ENCODE measurements at places on chromosomes 13 and 19.

DNA sequence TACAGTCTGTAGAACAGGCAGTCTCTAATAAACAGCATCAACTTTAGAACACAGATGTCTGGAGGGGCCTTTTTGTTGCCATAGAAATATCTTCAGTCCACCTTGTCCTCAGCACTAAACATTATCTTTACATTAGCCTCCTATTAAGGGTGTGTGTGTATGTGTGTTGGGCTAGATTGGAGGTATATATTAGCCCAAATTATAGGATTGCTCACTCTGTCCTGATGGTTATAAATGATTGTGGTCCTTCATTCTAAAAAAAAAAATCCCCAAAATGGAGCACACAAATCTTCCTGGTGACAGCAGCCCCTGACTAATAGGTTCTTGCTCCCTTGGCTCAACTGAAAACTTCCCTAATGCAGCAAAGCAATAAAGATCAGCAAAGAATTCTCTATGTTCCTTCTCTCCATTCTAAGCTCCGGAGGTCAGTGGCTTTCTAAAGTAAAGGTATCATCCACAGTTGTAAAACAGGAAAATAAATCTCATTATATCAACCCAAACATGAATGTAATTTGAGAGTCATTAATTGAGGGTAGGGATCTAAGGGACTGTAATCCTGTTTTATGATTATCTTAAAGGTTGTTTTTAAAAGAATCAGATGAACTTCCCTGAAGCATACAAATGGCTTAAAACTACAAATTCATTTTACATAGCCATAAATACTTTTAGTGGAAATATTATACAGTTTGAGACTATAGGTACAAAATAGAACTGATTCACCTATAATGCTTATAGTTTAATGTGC is 232.7 kb downstream of the KLF12 start:
- DNase-seq: no peak

DNA sequence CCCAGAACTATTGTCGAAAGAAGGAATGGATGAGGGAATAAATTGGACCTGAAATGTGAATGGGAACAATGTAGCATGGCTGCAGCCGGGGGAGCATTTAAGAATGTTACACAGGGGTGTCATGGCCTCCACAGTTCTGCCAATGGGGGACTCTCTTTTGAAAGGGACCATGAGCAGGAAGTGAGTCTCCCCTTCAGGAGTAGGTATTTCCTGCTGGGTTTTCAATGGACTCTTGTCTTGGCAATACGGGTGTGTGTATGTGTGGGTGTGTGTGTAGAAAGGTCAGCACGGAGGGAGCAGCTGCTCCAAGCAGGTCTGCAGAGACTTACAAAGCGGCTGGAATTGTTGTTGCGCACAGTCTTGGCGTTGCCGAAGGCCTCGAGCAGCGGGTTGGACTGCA is 24.4 kb downstream of the MYO1F start:
- DNase-seq: peak; percentile 10

DNA sequence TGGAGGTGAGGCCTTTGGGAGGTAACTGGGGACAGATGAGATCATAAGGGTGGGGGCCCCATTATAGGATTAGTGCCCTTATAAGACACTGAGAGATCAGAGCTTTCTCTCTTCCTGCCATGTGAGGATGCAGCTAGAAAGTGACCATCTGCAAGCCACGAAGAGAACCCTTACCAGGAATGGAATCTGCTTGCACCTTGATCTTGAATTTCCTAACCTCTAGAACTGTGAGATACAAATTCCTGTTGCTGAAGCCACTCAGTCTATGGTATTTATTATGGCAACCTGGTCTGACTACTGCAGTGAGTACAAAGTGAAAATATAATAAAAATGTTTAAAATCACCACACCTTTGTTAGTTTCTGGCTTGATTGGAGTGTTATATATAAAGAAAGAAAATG is 388.0 kb downstream of the LMO7 start:
- DNase-seq: no peak

DNA sequence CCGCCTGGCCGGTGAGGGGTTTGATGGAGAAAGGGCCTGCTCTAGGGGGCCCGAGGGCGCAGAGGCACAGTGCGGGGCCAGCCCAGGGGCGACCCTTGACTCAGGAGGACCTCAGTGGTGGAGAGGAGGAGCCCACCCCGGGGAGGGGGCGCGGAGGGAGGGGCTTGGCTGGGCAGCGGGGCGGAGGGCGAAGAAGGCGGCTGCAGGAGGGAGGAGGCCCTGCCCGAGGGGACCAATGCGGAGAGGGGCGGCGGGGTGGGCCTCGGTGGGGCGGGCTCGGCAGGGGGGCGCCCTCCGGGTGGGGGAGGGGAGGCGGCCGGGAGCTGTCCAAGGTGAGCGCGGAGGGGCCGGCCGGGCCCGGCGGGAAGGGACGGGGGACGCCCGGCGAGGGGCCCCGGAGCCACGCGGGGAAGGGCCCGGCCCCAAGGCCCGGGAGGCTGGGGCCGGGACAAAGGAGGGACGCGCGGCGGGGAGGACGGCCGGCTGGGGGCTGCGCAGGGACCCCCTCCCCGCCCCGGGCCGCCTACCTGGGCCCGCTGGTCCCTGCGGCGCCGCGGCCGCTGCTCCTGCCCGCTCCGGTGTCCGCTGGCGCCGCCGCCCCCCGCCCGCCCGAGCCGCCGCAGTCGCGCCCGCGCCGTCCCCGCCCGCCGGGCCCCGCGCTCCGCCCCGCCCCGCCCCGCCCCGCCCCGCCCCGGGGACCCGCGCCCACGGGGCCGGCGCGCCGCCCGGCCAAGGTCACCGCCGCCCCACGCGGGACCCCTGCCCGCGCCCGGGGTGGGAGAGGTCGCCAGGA is at the start of gene DIRAS1:
TSS of gene DIRAS1 (minus strand) at position 596 of the 793 bp plus-strand sequence. CDS start 3,566 bp downstream, outside the sequence.
- no peak for DNase-seq

- DNase-seq: no peak
Measured at GRCh38 chr19:55688422-55689218, 13.6 kb downstream of the EPN1 start.

- peak; percentile 66 for DNase-seq
Measured at GRCh38 chr13:77300176-77301037, 26.5 kb downstream of the MYCBP2 start.

DNA sequence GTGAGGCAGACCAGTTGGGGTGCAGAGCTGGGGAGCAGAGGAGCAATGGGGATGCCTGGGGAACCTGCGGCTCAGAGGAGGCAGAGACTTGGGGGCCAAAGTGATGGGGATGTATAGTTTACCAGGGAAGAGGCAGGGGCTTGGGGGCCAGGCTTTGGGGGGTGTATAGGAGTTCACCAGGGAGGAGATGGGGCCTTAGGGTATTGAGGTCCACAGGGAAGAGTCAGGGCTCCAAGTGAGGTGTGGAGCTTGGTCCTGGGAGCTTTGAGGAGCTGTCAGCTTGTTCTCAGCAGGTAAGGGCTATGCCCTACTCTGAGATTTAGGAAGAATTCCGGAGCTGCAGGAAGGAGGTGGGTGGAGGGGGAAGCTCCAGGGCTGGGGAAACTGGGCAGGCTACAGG is 10.8 kb downstream of the TNFAIP8L1 start:
- no peak for DNase-seq

DNA sequence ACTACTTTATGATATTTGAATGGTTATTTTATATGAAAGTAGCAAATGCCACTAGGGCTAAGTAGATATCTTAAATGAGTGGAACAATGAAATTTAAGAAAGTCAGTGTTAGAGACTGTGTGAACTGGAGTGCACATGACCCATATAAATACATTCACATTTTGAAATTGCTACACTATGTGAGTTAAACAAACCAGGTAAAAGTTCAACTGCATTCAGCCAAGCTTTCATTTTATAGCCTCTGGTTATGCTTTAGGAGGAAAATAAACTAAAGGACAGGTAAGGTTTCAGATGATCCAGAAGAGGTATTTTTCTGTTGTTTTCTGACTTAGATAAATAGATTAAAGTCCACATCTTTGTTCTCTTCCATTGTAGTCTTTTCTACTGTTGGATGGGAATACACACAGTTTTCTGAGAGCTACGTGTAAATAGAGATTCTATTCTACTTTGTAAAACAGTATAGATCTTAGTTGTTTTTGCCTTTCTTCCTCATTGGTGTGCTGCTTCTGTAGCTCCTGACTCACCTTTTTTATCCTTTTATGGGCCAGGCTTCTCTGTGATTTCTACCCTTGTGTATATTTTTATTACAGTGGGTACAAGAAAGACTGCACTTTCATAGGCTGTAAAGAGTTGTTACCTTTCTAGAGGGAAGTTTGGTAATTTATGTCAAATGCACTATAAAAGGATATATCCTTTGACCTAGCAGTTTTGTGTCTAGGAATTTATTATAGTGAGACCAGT is 54.6 kb upstream of the KCTD4 start:
- DNase-seq: no peak

GRCh38 chr13:29448174-29448573 is 147.3 kb downstream of the SLC7A1 start:
- DNase-seq: no peak

GRCh38 chr19:21028969-21029268 is 8.5 kb downstream of the ZNF430 start:
- DNase-seq: no peak

GRCh38 chr19:16446724-16447368 is 24.9 kb downstream of the EPS15L1 start:
- DNase-seq: peak; percentile 76

GRCh38 chr19:3459089-3459881 is 21.0 kb downstream of the SMIM24 start:
- DNase-seq: peak; percentile 65

- peak; percentile 81 for DNase-seq
Measured at GRCh38 chr13:110403315-110403714, 96.2 kb downstream of the COL4A2 start.

DNA sequence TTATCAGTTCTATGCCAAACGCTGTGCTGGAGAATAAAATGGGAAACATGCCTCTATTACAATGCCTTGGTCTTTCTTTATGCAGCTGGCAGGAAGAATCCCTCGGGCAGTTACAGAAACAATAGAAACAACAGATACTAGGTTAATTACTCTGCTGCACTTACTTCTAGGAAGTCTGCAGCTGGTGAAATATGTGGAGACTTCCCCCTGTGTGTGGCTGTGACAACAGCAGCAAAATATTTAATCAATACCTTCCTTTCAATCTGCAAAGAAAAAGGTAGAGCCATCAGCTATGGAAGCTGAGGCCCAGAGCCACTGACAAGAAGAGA is 9.9 kb downstream of the STOML3 start:
- DNase-seq: no peak

- DNase-seq: peak; percentile 88
Measured at GRCh38 chr13:36965767-36966166, 33.4 kb downstream of the ALG5 start.

GRCh38 chr19:21323000-21323399 is 6.2 kb downstream of the ZNF708 start:
- no peak for DNase-seq

DNA sequence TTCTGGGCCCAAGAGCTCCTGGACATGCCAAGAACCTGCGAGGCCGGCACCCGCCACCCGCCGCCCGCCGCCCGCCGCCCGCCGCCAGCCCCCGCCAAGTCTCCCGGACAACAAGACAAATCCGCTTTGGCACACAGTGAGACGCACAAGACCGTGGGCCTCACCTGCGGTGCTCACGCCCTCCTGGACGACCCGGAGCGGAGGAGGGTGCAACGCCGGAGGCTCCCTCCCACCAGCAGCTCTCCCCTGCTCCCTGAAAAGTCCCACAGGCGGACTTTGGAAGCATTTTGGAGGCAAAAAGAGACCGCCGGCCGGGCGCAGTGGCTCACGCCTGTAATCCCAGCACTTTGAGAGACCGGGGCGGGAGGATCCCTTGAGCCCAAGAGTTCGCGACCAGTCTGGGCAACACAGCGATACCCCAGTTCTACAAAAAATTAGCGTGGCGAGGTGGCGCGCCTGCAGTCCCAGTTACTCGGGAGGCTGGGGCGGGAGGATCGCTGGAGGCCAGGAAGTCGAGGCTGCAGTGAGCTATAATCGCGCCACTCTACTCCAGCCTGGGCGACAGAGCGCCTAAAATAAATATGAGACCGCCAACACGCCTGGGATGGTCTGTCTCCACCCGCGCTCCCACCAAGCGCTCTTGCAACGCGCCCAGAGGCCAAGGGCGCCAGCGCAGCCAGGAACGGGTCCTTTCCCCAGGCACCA is 783 bp downstream of the RHPN2 start:
- no peak for DNase-seq

DNA sequence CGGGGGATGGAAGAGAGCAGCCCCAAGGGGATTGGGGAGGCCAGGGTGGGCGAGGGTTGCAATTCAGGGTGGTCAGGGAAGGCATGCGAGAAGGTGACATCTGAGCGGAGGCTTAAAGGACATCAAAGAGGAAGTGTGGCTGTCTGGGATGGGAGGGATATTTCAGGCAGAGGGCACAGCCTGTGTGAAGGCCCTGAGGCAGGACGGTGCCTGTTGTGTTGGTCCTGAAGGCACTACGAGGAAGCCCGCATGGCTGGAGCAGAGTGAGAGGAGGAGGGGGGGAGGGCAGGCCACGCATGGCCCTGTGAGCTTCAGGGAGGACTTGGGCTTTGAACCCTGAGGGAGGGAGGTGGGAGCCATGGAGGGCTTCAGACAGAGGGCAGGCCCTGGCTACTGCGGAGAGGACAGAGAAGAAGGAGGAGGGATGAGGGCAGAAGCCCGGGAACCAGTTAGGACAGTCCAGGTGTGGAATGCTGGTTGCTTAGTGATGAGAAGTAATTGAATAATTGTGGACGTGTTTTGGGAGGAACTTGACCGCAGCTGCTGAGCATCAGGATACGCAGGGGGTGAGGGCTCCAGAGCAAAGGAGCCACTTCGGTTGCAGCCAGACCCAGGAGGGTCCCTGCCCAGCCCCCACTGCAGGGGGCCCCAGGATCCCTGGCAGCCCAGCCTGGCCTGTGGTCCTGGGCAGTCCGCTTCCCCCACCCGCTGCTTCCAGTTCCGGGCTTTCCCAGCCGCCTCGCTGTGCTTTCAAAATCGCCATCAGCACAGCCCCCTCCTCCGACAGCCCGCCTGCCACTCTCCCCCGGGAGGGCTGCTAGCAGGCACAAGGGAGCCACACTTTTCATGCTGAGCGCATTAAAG is 6.2 kb downstream of the TLE6 start:
- DNase-seq: no peak

- DNase-seq: peak; percentile 78
Measured at GRCh38 chr13:31765138-31765785, 25.9 kb downstream of the RXFP2 start.

DNA sequence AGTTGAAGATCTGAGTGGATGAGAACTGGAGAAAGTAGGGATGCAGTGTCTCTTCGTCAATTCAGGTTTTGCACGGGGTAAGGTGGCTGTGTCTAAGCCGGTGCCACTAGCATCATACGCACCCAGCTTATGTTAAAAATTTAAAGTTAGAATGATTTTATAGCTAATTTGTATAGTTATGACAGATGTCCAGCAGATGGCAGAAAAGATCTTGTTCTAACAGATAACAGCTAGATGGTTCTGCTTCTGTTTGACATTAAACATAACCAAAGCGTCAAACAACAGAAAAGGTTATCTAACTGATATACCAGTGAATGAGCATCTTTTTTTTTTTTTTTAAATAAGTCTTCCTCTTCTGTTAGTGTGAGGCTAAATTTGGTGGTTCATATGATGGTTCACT is 18.8 kb upstream of the EDDM13 start:
- peak; percentile 70 for DNase-seq

GRCh38 chr13:75762076-75762937 is 126.2 kb downstream of the LMO7 start:
- no peak for DNase-seq

GRCh38 chr13:93539914-93540313 is 313.3 kb downstream of the GPC6 start:
- DNase-seq: no peak

- DNase-seq: no peak
Measured at GRCh38 chr19:17055636-17056035, 19.6 kb downstream of the HAUS8 start.

- DNase-seq: peak; percentile 65
Measured at GRCh38 chr19:34345947-34346351, 19.0 kb upstream of the GPI start.
